HL-60 (cell line): ENCODE measurements at places on chromosomes 4 and X.

- DNase-seq, result no peak
Measured at GRCh38 chr4:68461790-68462189, 14.5 kb downstream of the TMPRSS11E start.

GRCh38 chrX:10157543-10157942, 768 bp downstream of the CLCN4 start:
- DNase-seq, result no peak

GRCh38 chr4:123506011-123506695, 109.6 kb downstream of the SPRY1 start:
- DNase-seq, result no peak

GRCh38 chrX:8692871-8693270, 39.1 kb downstream of the ANOS1 start:
- no peak for DNase-seq

DNA sequence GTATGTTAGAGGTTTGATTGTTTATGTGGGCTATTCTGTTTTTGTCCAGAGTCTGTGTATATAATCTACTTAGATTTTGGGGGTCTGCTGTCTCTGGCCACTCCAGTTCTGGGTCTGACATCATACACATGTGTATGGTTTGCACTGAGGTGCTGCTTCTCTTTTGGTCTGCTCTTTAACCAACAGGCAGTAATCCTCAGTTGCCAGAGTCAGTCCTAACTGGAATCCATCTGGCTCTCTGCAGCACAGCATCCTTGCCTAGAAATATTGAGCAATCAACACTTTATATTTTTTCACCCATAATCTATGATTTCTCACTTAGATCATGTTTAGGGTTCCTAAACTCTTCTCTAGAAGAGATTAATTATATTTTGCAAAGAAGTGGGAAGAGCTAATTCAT, 98.3 kb upstream of the SFRP2 start:
- no peak for DNase-seq

DNA sequence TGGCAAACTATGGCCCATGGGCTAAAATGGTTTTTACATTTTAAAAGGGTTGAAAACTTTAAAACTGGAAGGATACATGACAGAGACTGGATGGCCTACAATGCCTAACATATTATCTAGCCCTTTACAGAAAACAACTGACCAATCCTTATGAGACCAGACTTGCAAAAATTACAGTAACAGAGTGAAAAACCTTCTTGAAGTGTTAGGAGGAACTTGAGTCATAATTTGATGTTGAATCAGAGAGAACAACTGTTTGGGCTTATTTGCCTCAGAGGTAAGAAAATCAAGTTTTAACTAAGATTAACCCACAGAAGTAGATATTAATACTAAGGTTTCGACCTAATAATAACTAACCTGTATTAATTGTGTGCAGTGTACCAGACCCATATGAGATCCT, 12.4 kb upstream of the NAP1L5 start:
- no peak for DNase-seq

DNA sequence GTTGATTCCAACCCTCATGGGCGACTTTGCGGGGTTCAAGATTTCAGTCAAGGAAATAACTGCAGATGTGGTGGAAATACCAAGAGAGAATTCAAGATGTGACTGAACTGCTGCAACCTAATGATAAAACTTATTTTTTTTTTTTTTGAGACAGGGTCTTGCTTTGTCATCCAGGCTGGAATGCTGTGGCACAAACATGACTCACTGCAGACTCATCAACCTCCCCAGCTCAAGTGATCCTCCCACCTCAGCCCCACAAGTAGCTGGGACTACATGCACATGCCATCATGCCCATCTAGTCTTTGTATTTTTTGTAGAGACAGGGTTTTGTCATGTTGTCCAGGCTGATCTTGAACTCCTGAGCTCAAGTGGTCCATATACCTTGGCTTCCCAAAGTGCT, 19.5 kb upstream of the WDFY3 start:
- DNase-seq, result no peak

- no peak for DNase-seq
Measured at GRCh38 chr4:139655116-139655515, 10.5 kb upstream of the MGST2 start.
